Stimulated activated CD4-positive, alpha-beta T cell treated with anti-CD3 and anti-CD28 coated beads, Interleukin-1b, Interleukin-23, amount 100 ng/mL, for 24 hours (primary cell): ENCODE measurements at places on chromosomes 16 and 17.

DNA sequence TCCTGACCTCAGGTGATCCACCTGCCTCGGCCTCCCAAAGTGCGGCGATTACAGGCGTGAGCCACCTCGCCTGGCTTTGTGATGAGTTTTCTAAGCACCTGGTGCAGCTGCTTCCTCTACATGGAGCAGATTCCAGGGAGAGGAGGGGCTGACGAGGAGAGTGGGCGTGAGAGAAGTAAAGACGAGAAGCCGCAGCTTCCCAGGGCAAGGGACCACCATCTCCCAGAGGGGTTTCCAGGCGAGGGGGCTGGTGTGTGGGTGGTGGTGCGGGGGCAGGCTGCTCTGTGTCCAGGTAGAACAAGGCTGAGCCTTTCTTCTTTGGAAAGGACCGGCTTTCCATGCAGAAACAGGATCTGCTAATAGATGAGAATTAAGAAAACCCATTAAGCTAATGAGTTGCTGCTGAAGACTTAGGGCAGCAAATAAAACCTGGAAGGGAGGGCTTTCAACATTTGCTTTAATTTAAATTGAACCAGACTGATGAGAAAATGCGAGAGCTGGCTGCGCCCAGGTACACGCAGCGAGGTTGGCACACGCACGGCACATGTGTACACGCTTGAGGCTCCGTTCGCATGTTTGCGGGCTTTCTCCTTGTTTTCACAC is 236.7 kb downstream of the RBFOX3 start:
- DNase-seq, result no peak

DNA sequence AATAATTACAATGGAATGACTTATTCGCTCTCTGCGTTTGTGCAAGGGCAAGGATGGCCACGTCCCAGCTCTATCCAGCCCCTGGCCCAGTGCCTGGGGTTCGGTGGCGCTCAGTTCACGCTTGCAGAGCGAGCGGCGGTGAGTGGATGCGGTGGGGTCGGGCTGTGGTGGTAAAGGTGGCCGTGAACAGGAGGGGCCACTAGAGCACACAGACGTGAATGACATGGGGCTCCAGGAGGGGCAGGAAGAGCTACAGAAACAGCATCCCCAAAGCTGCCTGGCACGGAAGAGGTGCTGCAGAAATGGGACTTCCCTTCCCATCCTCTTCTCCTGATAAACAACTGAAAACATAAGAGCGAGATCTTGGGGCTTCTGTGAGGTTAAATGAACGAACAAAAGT is 28.4 kb downstream of the IRF8 start:
- DNase-seq, result no peak

GRCh38 chr16:85454171-85454872 is 158.8 kb upstream of the GSE1 start:
- no peak for DNase-seq

GRCh38 chr16:83744441-83744981 is 63.3 kb upstream of the HSBP1 start:
- DNase-seq, result no peak

GRCh38 chr16:1911467-1912214 is 6.6 kb downstream of the HS3ST6 start:
- DNase-seq, result no peak

DNA sequence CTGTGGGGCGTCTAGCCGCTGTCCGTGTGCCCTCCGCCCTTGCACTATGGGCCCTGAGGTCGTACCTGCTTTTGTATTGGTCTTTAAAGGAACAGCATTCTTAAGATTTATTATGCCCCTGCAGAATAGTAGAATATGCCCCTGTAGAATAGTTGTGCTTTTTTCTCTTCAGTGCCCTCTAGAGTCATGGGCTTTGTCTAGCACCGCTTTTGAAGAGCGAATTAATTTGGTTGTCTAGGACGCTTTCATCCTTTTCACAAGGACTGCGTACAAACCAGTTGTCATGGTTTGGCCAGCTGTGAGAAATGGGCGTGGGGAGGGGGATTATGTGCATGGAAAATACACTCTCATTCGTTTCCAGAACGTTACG is 621 bp downstream of the CEP95 start:
- DNase-seq, result no peak

DNA sequence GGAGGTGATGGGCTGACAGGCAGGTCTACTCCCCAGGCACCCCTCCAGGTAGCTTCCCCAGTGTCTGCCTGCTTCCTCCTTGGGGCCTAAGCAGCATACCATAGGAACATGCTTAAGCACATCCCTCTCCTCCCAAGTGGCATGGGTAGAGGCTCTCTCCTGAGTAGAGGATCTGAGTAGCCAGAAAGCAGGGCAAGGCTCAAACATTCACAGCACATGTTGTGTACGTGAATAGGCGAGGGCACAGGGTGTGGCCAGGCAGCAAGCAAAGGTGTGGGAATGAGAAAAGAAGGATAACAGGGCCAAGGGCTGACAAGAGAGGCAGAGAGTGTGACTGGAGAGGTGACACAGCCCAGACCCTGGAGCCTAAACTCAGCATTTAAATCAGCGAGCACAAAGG is 29.7 kb upstream of the GFOD2 start:
- DNase-seq, result no peak

GRCh38 chr17:21297026-21297520 is 12.6 kb downstream of the MAP2K3 start:
- no peak for DNase-seq

DNA sequence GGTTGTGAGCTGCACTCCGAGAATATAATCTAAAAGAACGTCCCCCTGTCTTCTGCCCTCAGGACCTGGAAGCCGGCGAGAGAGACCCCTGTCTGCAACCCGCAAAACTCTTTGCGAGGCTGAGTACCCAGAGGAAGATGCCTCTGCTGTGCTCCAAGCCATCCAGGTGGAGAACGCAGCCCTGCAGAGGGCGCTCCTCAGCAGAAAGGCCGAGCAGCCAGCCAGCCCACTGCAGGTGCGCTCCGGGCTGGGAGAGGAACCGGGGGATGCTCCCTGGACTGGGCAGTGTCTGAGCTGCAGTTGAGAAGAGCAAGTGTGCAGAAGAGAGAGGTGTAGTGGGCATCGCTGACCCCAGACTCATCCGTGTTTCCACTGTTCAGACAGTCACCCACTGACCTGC is 148.3 kb downstream of the KATNIP start:
- DNase-seq, result no peak

GRCh38 chr16:67296420-67296819 is 17.1 kb downstream of the PLEKHG4 start:
- DNase-seq, result no peak

DNA sequence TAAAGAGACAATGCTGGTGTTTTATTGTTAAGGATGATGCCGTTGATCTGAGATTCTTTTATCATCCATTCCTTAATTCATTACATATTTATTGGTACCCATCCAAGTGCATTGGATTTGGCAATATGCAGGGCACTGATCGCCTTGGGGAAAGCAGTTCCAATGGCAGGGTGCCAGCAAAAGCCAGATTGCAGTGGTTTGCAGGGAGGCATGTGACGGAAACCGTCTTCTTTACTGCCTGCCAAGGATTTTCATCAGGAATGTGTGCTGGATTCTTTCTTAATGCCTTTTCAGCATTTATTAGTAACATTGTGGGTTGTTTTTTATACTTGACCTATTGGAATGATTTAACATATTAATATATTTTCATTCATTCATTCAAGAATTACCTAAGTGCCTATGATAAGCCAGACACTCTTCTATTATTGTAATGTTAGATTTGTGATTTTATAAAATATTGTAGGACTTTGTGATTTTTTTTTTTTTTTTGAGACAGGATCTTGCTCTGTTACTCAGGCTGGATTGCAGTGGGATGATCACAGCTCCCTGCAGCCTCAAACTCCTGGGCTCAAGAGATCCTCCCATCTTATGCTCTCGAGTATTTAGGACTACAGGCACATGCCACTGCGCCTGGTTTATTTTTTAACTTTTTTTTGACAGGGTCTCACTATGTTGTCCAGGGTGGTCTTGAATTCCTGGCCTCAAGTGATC is 93.4 kb upstream of the TNRC6A start:
- no peak for DNase-seq

- no peak for DNase-seq
These were observed 14.0 kb upstream of the UBE2I start for GRCh38 chr16:1295465-1295864.

DNA sequence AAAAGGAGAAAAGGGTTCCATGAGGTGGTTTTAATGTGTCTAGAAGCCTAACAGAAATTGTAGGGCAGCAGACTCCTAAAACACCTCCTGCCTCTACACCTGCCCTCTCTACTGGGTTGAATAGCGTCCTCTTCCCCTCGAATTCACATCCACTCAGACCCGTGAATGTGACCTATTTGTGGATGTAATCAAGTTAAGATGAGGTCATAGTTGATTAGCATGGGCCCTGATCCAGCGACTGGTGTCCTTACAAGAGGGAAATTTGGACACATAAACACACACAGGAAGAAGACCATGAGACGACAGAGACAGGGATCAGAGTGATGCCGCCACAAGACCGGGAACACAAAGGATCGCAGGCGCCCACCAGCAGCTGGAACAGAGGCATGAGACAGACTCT is 13.5 kb downstream of the CD300LF start:
- no peak for DNase-seq

- no peak for DNase-seq
These were observed 10.0 kb downstream of the TMEM132E start for GRCh38 chr17:34589120-34589965.

DNA sequence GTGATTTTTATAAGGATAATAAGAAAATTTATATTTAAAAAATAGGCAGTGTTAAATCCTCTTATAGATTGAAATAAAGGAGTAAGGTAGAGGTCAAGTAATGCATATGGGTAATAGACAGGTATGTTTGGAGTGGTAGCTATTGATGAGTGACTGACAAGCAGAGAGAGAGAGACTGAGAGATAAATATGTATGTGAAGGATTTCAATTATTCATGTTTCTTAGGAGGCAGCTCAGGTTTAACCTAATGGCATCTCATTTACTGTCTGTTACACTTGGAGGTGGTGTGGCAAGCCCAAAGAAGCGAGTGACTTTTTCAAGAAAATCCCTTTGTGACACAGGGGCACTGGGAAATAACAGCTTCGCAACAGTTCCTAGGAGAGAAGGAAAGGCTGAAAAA is 120.2 kb downstream of the KIF2B start:
- DNase-seq, result no peak

- DNase-seq, result no peak
These were observed 43.7 kb upstream of the GOSR1 start for GRCh38 chr17:30433514-30433913.

GRCh38 chr16:23232806-23233205 is 50.3 kb downstream of the SCNN1G start:
- no peak for DNase-seq

DNA sequence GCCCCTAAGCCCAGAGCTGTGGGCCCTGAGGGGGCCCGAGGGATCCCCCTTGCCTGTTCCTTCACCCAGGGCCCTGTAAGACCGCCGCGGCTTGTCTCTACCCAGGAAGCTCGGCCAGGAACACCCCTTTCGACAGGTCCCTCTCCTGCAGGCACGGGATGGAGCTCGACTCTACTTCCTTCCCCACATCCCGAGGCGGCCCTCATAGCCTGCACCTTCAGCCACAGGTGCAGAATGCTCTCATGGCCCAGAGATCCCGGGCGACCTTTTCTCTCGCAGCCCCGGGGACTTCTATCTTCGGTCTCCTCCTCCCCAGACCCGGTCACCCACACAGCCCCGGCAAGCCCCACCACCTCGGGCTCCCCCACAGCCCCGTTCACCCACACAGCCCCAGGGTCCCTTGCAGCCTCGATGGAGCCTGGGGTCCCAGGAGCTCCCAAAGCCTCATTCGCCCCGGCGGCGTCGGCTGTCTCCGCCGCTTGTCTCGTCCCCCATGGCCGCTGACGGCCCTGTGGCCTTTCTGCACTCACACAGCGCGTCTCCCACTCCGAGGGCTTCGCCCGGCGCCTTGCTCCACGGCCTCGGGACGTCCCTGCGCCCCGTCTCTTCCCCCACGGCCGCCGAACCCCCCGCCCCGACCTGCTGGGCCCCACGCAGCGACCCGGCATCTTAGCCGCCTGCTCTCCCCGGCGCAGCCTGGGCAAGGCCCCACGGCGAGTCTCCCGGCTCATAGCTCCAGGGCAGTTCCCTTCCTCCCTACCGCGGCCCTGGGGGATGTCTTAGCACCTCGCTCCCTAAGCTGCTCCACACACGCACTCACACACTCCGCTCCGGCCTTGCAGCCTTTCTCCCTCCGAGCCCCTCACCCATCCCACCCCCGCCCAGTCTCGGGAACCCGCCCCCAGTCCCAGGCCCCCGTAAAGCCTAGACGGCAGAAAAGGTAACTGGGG is 650 bp downstream of the KIAA0753 start:
- DNase-seq, result no peak

GRCh38 chr17:75812096-75813013 is 27.7 kb downstream of the UNK start:
- no peak for DNase-seq

- no peak for DNase-seq
These were observed 41.6 kb downstream of the USP10 start for GRCh38 chr16:84741340-84741830.

DNA sequence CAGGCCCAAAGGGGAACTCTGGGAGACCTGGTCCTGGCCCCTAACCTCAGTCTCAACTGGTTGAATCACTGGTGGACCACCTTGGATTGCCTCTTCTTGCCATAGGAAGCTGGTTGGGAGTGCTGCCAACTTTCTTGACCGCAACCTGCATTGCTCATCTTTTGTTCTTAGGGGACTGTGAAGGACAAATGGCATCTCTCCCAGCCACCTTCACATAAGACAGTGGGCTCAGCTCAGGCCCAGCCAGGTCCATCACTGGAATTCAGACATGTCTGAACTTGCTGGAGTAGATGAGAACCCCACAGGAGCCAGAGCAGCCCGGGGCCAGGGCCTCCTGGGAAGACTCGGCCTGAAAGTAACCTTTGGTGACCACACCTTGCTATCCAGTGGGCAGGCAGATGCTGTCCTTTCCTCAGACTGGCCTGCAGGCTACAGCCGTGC is 18.8 kb downstream of the ADORA2B start:
- DNase-seq, result no peak

DNA sequence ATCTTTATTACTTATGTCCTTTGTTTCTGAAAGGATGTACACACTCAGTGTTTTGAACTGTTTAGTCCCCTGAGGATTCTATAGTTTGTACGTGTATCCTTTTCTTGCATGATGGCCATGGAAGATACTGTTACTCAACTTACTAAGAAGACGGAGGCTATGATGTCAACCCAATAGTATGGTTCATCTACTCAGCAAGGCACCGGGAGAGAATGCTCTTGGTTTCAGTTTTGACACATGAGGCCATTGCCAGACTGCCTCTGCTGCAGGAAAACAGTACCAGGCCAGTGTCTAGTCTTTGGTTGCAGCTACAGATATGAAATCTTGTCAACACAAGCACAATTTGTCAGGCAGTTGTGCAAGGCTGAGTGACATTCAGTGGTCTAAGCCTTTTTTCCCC is 134.5 kb downstream of the MRTFB start:
- no peak for DNase-seq
